ENCODE measurements at places on chromosomes 7 and 10.

GRCh38 chr10:48604039-48604990 is 558 bp downstream of the ARHGAP22 start:
- no peak for DNase-seq

DNA sequence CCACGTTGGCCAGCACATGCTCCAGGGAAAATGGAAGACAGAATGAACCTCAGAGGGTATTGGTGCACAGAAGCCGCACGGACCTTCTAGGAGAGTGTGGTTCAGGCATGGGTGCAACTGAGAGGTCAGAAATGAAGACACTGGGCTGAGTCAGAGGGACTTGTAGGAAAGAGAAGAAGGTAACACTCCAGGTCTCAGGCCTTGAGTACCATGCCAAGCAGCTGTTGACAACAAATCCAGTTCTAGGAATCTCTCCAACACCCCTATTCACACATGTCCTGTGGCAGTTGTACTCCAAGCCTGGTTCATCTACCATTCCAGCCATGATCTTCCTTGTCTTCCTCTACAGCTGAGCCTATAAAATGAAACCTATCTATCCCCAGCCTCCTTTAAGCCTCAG is 251.6 kb downstream of the USP6NL start:
- DNase-seq = no peak

GRCh38 chr10:13183625-13184024 is 22.3 kb downstream of the MCM10 start:
- no peak for DNase-seq

DNA sequence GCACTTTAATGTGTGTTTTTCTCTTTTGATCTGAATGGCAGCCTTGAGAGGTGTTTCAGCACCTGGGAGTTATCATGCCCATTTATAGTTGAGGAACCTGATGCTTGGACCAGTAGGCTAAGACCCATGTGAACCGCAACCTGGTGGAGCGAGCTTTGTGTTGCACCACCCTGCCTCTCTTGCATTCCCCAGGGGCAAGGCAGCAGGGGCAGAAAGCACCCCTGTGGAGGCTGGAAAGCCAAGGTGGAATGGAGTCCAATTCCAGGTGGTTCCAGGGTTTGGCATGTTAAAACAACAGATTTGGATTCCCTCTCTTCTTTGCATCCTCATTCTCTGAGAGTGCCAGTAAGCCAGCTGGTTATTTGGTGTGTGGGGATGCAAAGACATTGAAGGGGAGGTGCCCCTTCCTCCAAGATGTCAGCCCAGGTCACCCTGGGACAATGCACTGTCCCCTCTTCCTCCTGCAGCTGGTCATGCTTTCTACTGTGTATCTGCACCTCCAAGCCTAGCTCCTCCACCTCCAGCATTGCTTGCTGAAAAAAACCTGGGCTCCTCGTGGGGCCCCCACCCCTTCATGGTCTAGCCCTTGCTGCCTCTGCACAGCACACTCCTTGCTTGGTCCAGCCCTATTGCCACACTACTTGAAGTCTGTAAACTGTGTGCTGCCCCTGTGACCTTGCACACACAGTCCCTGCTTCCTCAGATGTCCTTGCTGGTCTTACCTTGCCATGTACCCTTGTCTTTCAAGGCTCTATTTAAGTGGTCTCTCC is 5.6 kb upstream of the CDH23 start:
- no peak for DNase-seq

DNA sequence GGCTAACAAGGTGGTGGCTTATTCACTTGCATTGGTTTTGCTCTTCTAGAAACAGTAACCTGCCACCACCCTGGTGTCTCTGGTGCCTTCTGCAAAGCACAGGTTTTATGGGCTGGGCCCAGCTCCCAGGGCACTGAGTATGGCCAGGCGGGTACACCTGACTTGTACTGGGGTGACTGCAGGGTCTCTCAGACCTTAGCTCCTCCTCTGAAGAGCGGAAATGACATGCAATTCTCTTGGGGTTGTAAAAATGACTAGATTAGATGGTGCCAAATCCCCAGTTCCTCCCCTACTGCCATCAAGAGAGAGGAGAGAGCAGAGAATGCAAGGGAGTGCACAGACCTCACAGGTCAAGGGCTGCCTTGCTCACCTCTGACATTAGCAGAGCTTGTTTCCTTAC is 14.7 kb downstream of the ESYT2 start:
- peak; percentile 62 for DNase-seq

DNA sequence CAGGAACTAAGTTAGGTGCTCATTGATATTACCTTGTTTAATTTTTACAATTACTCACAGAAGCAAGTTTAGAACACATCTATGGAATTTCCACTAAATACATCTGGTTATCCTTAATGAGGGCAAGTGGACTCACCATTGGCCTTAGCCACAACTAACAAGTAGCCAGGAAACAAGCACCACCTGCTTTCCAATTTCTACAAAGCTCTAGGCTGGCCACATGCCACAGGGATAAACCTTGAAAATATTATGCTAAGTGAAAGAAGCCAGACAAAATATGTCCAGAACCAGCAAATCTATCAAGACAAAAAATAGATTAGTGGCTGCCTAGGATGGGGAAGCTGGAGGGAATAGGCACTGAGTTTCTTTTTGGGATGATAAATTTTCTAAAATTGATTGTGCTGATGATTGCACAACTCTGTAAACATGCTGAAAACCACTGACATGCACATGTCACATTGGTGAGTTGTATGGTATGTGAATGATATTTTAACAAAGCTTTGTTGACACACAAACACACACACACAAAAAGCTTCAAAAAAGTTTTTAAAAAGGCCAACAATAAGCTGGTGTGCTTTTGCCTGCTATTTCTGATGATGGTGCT is 179.4 kb downstream of the CPEB3 start:
- DNase-seq = no peak

GRCh38 chr7:104431930-104432329 is 103.5 kb downstream of the LHFPL3 start:
- no peak for DNase-seq

DNA sequence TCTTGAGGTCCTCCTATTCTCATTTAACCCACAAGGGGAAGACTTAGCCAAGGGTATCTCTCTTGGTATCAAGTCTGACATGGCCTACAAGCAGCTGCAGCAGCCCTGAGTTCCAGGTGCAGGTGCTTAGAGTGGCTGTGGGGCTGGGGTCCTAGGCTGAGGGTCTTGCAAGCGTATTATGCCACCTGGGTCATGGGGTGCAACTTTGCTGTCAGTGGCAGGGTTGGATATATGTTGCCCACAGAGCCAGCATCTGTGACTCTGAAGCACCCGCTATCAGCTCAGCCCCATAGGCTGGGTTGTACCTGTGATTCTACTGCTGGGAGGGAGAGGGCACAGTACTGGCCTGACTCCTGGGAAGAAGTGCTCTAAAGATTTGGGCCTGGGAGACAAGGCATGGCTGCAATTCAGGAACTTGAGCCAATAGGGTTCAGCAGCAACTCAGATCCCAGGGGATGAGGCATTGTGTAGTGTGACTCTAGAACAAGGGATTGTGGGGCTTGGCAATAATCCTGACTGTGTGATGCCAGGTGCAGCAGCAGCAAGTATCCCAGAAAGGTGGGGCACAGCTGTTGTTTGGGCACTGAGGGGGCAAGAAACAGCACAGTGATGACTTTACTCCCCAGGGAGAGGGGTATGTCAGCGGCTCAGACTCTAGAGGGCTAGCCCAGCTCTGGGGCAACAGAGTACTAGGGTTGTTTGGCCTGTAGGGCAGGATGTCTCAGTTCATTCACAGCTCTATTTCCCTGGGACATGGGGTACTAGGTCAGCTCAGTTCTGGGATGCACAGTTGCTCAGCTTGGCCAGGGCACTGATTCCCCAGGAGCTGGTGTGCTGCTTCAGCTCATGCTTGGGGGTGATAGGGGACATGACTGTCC is 41.4 kb downstream of the NEURL1 start:
- no peak for DNase-seq

DNA sequence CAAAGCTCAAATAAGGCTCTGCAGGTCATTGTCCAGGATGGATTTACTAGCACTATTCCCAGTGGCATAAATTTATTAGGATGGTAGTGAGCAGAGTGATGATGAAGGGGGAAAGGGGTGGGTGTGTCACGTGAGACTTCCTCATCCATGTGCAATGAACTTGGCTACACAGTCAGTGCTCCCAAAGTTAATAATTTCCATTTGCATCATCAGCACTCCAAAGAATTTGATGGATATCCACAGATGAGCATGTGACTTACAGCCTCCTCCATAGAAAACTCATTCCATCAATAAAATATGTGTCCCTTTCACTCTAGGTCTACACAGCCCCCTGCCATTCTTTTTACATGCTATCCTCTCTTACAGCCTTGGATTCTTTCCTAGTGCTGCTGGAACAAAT is 142.6 kb upstream of the PLPP4 start:
- DNase-seq = no peak

DNA sequence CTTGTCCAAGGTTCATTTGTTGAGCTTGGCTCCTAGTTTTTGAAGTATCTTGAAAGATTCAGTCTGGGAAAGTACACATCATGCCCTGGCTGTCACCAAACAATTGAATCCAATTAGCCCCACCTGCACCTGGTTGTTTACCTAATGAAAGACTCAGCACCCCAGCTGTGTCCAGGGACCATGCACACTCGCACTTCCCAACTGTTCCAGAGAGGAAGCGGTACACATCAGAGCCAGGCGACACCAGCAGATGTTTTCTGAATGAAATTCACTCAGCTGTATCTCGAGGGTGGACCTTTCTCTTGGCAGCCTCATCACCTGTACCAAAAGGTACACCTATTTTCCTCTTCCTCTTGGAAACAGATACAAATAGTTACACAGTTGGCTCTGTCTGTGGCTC is 216.4 kb upstream of the LRGUK start:
- no peak for DNase-seq

GRCh38 chr7:5382281-5382892 is 41.2 kb downstream of the TNRC18 start:
- no peak for DNase-seq

- no peak for DNase-seq
These were observed 959 bp upstream of the TLX1 start for GRCh38 chr10:101130141-101130540.

GRCh38 chr10:4699950-4700730 is 125.9 kb upstream of the AKR1E2 start:
- DNase-seq = no peak
